ENCODE measurements at places on chromosomes 1 and 21.

- H3K4me3 ChIP-seq = no peak overlapping the region
- H3K27ac ChIP-seq = no peak overlapping the region
- DNase-seq = no peak
- no peaks in the 10 kb centered on the region for H3K36me3 ChIP-seq
- peaks cover 3% of the 10 kb centered on the region for H3K27me3 ChIP-seq
These were observed 457.3 kb upstream of the VAMP3 start for GRCh38 chr1:7313826-7314225.

DNA sequence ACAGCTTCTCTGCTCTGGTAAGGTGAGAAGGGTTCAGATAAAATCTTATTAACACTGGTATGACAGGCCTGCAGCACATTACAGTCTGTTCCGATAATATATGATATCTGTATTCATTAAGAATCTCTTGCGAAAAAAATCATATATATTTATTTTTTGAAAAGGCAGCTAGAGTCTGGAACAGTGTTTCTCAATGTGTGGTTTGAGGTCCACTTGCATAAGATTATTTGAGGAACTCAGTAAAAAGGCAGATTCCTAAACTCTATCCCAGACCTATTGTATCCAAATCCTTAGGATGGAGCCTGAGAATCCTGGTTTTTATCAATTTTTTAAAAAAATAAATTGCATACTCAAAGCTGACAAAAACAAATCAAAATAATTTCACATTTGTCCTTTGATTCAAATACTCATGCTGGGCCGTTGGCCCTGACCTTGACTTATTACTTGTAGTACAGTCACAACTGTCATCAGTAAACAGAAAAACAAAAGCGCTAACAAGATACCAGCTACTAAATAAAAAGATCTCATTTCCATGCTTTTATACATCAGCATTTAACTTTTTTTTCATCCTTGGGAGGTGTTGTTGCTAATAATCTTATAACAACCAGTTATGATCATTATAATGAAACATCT is 60.6 kb downstream of the RGS2 start:
- peaks cover 1% of the 10 kb centered on the region for H3K27me3 ChIP-seq
- H3K27ac ChIP-seq = no peak overlapping the region
- H3K4me3 ChIP-seq = no peak overlapping the region
- H3K4me1 ChIP-seq = no peaks in the 10 kb centered on the region
- no peak for DNase-seq

DNA sequence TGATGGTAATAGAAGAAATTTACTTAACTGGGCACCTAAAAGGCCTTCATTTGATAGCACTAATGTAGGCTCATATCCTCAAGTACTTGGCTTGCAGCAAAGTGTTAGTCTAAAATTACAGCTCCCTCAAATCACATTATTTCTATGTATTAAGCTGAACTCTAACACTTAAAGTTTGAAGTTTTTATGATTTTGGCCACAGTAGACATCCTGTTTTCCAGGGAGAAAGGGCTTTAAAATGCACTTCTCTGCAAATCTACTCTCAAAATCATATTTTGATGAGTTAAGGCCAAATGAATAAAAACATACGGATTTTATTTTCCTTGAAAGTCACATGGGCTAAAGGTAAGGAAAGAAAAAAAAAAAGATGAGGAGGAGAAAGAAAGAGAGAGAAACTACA is 575.5 kb downstream of the PLPP3 start:
- H3K4me1 ChIP-seq = no peaks in the 10 kb centered on the region
- no peaks in the 10 kb centered on the region for H3K36me3 ChIP-seq
- H3K27me3 ChIP-seq = no peaks in the 10 kb centered on the region
- DNase-seq = no peak

GRCh38 chr1:206992790-206993189 is 22.5 kb upstream of the FCAMR start:
- DNase-seq = no peak
- no peak overlapping the region for H3K27ac ChIP-seq
- no peaks in the 10 kb centered on the region for H3K4me1 ChIP-seq
- no peaks in the 10 kb centered on the region for H3K36me3 ChIP-seq
- H3K4me3 ChIP-seq = no peak overlapping the region
- peaks cover 66% of the 10 kb centered on the region for H3K27me3 ChIP-seq

DNA sequence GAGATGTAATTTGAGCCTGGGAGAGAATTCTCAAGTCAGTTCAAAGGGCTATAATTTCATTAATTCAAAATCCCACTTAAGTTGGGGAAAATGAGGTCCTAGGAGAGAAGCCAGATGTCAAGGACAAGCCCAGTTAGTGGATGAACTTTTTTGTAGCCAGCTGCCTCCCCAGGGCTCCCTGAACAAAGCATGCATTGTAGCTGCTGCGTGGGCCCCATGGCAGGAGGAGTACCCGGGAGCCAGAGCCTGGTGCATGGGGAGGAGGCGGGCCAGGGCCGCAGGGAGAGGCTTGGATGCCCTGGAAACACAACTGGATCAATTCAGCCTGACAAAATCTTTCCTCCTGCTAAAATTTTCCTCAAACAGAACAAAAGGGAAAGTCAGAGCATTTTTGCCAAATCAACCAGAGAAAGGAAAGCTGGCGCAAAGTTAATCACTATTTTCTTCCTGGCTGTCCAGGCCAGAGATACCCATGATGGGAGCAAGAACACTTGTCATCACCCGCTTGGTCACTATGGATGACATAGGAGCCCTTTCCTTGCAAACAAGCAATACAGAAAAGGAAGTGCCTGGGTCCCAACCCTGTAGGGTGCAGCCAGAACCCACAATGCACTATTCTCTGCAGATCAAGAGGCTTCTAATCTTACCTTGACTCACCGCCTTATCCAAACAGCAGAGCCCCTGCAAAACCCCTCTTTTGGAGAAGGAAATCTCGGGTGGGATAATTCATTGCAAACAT is 248.1 kb upstream of the RAB4A start:
- H3K27me3 ChIP-seq = peaks cover 4% of the 10 kb centered on the region
- DNase-seq = no peak
- H3K36me3 ChIP-seq = no peaks in the 10 kb centered on the region

DNA sequence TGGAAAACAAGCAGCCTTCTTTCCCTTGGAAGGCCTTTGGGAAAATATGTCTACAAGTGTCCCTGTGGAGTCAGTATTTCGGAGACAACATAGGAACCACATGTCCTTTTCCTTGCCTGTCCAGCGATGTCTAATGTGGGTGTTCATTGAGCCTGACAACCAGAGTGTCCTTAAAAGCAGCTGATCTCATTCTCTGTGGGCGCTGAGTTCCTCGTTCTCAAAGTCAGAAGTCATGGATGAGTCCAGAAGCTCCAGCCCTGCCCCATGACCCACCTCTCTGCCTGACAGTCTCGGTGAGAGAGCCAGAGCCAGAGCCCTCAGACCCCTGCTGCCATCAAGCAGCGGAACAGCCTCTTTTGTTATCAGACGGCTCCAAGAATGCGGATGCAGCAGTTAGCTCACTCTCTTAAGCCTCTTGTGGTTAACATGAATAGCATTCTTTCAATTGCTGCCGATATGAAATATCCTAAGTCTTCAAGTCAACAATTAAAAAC is 329.2 kb downstream of the TGFB2 start:
- no peaks in the 10 kb centered on the region for H3K4me1 ChIP-seq
- no peak overlapping the region for H3K27ac ChIP-seq
- H3K36me3 ChIP-seq = no peaks in the 10 kb centered on the region
- no peak overlapping the region for H3K4me3 ChIP-seq

DNA sequence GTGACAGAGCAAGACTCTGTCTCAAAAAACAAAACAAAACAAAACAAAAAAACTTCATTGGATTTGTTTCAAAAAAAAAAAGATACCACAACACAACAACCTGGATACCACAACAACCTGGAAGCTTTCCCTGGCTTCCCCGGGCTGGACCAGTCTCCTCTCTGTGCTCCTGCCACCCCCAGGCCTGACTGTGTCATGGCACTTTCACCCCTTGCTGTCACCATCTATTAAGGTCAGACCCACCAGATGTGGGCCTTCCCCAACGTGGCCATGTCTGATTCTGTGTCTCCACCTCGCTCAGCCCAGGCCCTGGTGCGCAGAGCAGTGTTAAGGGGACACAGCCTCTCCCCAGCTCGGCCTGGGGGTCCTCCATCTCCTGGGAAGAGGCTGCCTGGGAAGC is 28.3 kb upstream of the ACOT11 start:
- DNase-seq = no peak
- H3K27me3 ChIP-seq = peaks cover 5% of the 10 kb centered on the region
- no peaks in the 10 kb centered on the region for H3K36me3 ChIP-seq
- no peaks in the 10 kb centered on the region for H3K4me1 ChIP-seq
- no peak overlapping the region for H3K27ac ChIP-seq
- no peak overlapping the region for H3K4me3 ChIP-seq

GRCh38 chr1:66589326-66589725 is 55.4 kb downstream of the SGIP1 start:
- H3K36me3 ChIP-seq = no peaks in the 10 kb centered on the region
- H3K27ac ChIP-seq = no peak overlapping the region
- no peak overlapping the region for H3K4me3 ChIP-seq
- no peak for DNase-seq
- peaks cover 14% of the 10 kb centered on the region for H3K27me3 ChIP-seq

- peak overlapping the region; percentile 89 for H3K27ac ChIP-seq
- H3K4me3 ChIP-seq = no peak overlapping the region
- H3K36me3 ChIP-seq = peaks cover 10% of the 10 kb centered on the region
- no peaks in the 10 kb centered on the region for H3K27me3 ChIP-seq
- DNase-seq = no peak
These were observed 251.9 kb downstream of the SDCCAG8 start for GRCh38 chr1:243507672-243508302.

DNA sequence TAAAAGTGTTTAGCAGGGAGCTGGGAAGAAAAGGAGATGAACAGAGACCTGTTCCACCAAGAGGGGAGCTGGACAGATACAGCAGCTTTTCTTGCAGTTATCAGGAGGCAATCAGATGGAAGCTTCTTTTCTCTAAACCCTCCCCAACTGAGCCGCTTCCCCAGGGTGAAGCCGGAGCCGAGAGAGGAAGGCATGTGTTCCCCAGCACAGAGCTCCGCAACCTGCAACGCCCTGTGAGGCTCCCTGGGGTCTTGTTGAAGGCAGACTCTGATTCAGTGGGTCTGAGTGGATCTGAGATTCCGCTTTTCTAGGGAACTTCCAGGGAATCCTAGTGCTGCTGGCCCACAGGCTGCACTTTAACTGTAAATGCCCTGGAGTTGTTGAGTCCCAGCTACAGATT is 139.1 kb upstream of the COA6 start:
- DNase-seq = no peak
- H3K27ac ChIP-seq = no peak overlapping the region
- peaks cover 54% of the 10 kb centered on the region for H3K4me1 ChIP-seq

DNA sequence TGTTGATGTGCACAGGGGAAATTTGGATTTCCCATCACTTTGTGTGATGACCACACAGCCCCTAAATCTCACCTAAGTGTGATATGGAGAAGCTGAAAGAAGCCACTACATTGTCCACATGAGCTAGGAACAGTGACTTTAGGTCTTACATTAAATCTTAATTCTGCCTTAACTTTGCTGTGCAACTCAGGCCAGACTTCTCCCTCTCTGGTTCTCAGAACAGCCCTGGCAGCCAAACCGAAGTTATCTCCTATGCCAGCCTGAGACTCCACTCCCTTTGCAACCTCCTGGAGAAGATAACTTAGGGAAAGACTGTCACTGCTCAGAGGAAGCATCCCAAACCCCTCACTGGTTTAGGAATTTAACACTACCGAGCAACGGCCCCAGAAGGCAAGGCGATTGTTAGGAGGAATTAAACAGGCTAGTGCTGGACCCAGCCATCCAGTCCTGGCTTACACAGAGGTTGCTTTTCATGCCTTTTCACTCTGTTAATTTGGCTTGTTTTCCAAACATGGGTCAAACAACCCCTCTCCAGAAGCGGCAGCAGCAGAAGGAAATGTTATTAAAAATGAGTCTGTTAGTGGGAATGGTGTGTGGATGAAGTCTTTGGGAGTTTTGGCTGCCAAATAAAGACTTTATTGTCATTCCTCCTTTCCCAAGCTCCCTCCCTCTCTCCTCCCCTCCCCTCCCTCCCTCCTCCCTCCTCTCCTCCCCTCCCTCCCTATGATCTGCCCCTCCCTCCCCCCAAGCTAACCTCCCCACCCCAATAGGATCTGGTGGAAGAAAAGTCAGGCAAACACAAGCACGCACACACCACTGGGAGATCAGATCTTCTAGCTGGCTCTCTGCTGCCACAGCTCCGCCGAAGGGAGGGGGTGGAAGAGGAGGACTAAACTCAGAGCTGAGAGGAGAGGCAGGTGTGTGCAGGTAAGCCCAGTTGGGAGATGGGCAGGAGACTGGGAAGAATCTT is at the start of gene PRELP:
Gene PRELP (plus strand): TSS at position 795 of the 970 bp plus-strand sequence. CDS start 7,379 bp downstream, outside the sequence.
- peak within 1 kb of the TSS; percentile 2 for H3K27ac ChIP-seq
- no peak within 1 kb of the TSS for H3K4me3 ChIP-seq
- peaks cover 10% of the 10 kb centered on the region for H3K4me1 ChIP-seq
- no peaks in the 10 kb centered on the region for H3K36me3 ChIP-seq
- DNase-seq = no peak
- H3K27me3 ChIP-seq = peaks cover 23% of the 10 kb centered on the region

DNA sequence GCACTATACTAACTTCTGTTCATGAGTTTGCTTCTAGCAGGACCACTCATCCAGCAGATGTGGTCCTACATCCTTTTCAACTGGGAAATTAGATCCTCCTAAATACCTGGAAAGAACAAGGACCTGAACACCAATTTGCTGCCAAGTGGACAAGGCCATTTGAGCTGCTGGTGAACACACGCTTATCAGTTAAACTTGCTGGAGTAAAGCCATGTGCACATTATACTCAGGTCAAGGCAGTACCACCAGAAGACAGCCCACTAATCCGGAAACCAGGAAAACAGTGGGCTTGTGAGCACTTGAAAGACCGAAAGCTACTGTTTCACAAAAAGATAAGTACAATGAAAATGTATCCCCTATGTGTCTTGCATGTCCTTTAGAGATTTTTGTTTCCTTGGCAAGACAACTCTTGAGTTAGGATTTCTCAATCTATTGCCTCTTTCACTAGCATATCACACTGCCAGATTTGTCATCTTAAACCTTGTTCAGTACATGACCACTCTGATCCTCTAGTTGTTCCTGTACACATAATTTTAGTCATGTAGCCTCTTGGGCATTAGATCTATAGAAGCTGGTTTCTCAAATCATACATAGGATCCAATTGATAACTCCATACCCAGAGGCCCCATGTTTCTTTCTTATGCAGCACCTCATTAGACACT is 4.5 kb upstream of the REN start:
- no peak for DNase-seq
- peaks cover 3% of the 10 kb centered on the region for H3K36me3 ChIP-seq
- no peak overlapping the region for H3K27ac ChIP-seq
- H3K4me1 ChIP-seq = no peaks in the 10 kb centered on the region

- H3K4me1 ChIP-seq = no peaks in the 10 kb centered on the region
- no peak for DNase-seq
- H3K4me3 ChIP-seq = no peak overlapping the region
- H3K27ac ChIP-seq = no peak overlapping the region
- H3K36me3 ChIP-seq = no peaks in the 10 kb centered on the region
- H3K27me3 ChIP-seq = no peaks in the 10 kb centered on the region
These were observed 224.8 kb upstream of the KCNK2 start for GRCh38 chr1:214857716-214858115.

DNA sequence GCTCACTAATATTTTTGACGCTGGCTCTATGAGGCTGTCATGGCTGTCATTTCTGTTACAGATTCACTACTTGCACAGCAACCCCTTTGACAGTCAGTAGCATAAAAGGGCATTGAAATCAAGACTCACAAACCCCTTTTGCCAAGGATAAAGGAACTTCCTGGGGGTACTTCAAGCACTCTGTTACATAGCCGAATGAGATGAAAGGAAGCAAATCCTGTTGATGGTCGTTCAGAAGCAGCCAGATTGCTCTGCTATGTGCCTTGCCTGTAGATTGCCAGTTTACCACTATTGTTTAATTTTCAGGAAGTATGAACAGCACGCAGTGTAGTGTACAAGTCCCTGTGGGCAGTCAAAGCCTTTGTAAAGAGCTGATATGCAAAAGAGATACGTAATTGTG is 296.2 kb downstream of the LRRIQ3 start:
- no peaks in the 10 kb centered on the region for H3K27me3 ChIP-seq
- no peak for DNase-seq
- no peak overlapping the region for H3K4me3 ChIP-seq

Data from activated naive CD8-positive, alpha-beta T cell treated with anti-CD3 and anti-CD28 coated beads, Interleukin-2, amount 10 ng/mL, durations not matched to agents 7 days and 5 days (primary cell).